ENCODE measurements at places on chromosomes 1 and 21.

GRCh38 chr1:16374266-16374665 lies 7.2 kb downstream of the SZRD1 start:
- DNase-seq, result no peak
- H3K36me3 ChIP-seq, result peaks cover 3% of the 10 kb centered on the region
- no peaks in the 10 kb centered on the region for H3K27me3 ChIP-seq
- peaks cover 82% of the 10 kb centered on the region for H3K4me1 ChIP-seq
- H3K4me3 ChIP-seq, result no peak overlapping the region
- no peak overlapping the region for H3K27ac ChIP-seq

GRCh38 chr1:57908147-57908890 lies 484.5 kb upstream of the DAB1 start:
- H3K4me1 ChIP-seq, result no peaks in the 10 kb centered on the region
- no peaks in the 10 kb centered on the region for H3K36me3 ChIP-seq
- DNase-seq, result no peak
- H3K27ac ChIP-seq, result no peak overlapping the region
- H3K4me3 ChIP-seq, result no peak overlapping the region
- no peaks in the 10 kb centered on the region for H3K27me3 ChIP-seq

DNA sequence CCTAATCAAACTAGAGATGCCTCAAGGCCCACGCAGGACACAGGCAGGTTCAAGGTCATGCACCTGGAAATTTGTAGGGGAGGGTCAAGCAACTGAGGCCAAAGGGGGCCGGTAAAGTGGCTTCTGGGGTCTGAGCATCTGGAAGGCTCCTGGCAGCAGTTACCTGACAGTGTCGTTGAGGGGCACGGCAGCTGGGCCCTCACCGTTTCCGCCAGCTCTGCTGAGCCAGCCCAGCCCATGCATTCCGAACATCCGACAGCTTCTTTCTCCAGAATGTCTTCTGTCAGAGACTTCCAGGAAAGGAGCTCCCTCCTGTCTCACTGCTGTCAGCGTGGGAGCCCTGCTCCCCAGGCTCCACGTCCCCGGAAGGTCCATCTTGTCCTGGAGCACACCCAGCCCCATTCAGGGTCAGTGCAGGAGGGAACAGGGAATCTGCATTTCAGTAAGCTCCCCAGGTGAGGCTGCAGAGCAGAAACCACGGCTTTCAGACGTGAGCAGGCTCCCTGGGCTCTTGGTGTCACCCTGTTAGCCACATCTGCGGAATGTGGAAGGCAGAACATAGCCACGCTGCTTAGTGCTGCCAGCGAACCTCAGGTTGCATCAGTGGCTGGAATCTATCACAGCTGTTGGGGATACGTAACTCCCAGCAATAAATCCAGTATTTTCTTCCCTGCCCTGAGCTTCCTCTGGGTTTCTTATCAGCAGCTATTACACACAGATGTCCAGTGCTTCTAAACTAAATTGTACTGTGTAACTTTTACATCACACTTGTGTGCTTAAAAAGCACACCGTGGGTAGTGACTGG lies 36.3 kb upstream of the FAM3B start:
- H3K27ac ChIP-seq, result no peak overlapping the region
- H3K4me3 ChIP-seq, result no peak overlapping the region
- H3K36me3 ChIP-seq, result no peaks in the 10 kb centered on the region

GRCh38 chr1:67740543-67740942 lies 55.5 kb downstream of the GADD45A start:
- no peak overlapping the region for H3K27ac ChIP-seq
- DNase-seq, result no peak
- H3K27me3 ChIP-seq, result no peaks in the 10 kb centered on the region
- peaks cover 14% of the 10 kb centered on the region for H3K4me1 ChIP-seq
- H3K4me3 ChIP-seq, result no peak overlapping the region
- no peaks in the 10 kb centered on the region for H3K36me3 ChIP-seq

- DNase-seq, result no peak
- no peaks in the 10 kb centered on the region for H3K36me3 ChIP-seq
- H3K27me3 ChIP-seq, result peaks cover 5% of the 10 kb centered on the region
- no peak overlapping the region for H3K27ac ChIP-seq
- no peak overlapping the region for H3K4me3 ChIP-seq
Observed at GRCh38 chr1:184330875-184331274, 56.0 kb upstream of the C1orf21 start.

- no peaks in the 10 kb centered on the region for H3K36me3 ChIP-seq
- no peak overlapping the region for H3K27ac ChIP-seq
- no peaks in the 10 kb centered on the region for H3K4me1 ChIP-seq
- no peak overlapping the region for H3K4me3 ChIP-seq
Observed at GRCh38 chr21:45416620-45417019, 11.7 kb downstream of the COL18A1 start.

DNA sequence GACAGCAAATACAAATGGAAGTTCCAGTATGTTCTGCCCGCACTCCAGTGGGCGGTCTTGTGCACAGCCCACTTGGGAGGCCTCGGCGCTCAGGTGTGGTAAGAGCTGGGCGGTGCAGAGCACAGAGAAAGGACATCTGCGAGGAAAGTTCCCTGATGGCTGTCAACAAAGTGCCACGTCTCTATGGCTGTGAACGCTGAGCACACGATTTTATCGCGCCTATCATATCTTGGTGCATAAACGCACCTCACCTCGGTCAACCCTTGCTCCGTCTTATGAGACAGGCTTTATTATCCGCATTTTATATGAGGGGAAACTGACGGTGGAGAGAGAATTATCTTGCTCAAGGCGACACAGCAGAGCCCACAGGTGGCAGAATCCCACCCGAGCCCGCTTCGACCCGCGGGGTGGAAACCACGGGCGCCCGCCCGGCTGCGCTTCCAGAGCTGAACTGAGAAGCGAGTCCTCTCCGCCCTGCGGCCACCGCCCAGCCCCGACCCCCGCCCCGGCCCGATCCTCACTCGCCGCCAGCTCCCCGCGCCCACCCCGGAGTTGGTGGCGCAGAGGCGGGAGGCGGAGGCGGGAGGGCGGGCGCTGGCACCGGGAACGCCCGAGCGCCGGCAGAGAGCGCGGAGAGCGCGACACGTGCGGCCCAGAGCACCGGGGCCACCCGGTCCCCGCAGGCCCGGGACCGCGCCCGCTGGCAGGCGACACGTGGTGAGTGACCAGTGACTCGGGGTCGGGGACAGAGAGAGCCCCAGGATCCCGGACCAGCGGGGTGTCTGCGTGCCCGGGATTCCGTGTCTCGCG lies at the start of gene IL12RB2:
TSS of gene IL12RB2 (plus strand) at position 623 of the 810 bp plus-strand sequence. CDS start 12,496 bp downstream, outside the sequence.
- no peak within 1 kb of the TSS for H3K27ac ChIP-seq
- H3K27me3 ChIP-seq, result peaks cover 4% of the 10 kb centered on the region
- no peaks in the 10 kb centered on the region for H3K36me3 ChIP-seq
- peak within 1 kb of the TSS; percentile 65 for H3K4me3 ChIP-seq
- no peak for DNase-seq
- H3K4me1 ChIP-seq, result peaks cover 6% of the 10 kb centered on the region

GRCh38 chr1:41385398-41386195 lies 24.4 kb downstream of the FOXO6 start:
- no peaks in the 10 kb centered on the region for H3K4me1 ChIP-seq
- no peak overlapping the region for H3K27ac ChIP-seq
- DNase-seq, result no peak
- H3K4me3 ChIP-seq, result no peak overlapping the region
